ENCODE measurements at places on chromosomes 7 and 10. TPM values are rescaled to one million over a fixed set of nuclear protein-coding genes. Genes with fewer than 3 reads are reported as not detected.

GRCh38 chr10:89073719-89074118, 83.1 kb downstream of the FAS start:
- DNase-seq, result no peak

DNA sequence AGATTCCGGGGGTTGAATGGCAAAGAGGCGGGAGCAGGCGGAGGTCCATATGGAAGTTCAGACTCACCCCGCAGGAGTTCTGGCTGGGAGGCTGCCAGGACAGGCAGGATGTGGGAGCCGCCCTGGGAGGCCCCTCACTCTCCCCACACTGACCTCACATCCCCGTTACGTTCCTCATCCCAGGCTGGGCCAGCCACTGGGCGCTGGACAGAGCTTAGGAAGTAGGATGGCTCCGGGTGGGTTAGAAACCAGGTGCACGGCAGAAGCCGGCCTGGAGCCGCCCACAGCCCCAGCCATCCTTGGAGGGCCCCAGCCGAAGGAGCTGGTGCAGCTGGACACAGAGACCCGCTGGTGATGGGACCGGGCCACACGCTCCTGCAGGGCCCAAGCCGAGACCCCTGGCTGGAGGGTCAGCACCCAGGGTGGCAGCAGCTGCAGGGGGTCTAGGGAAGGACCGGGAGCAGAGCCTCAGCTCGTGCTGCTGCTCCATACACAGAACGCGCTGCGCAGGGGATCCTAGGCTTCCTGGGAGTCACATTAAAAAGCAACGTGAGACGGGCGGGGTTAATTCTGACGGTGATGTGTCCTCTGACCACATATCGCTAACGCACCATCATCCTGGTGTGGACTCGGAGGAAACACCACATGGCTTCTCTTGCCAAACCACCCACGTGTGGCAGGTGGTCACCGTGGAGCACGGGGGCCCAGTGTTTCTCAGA, 98.6 kb upstream of the DIP2C start:
- DNase-seq, result no peak

GRCh38 chr10:129825221-129825620, 138.9 kb downstream of the EBF3 start:
- DNase-seq, result no peak

The GIMAP7 gene
- not detected for total RNA-seq

The C10orf90 gene
- total RNA-seq, result not detected

Data from OCI-LY7 (cell line).